ENCODE measurements at places on chromosomes 13 and 19.

GRCh38 chr13:98489446-98490194 is 87.3 kb downstream of the STK24 start:
- no peak for DNase-seq

DNA sequence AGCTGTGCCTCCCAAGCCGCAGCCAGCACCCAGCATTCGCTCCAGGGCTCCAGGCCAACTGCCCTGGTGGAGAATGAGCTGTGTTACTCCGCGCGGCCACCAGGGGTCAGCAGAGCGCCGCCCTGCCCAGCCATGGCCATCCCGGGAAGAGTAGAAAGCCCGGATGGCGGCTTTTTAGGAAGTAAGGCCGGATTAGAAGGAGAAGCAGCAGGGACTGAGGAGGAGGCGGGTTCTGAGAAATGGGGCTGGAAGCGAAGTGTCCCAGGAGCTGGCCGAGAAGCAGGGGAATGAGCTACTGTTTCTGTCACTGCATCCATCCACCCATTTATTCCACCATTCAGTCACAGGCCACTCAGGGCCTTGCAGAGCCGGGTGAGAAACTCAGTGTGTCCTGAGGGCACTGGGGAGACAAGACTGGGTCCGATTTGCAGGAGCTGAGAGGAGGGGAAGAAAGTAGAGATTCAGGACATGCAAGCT is 6.6 kb upstream of the NPAS1 start:
- no peak for DNase-seq

DNA sequence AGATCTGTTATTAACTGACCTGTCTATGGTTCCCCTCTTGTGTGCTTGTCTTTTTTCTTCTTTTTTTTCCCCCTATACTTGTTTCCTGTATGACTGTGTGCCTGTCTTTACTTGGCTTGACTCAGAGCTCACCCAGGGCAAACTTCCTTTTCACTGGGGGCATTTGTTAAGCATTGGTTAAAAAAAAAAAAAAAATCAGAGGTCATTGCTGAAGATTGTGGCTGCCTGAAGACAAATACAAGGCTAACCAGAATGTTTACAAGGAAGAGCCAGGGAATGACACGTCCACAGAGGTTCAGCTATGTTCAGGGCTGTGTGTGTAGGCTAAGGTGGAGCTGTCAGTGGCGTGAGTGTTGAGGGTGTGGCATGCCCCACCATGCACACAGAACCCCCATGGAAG is 47.1 kb downstream of the LNX2 start:
- DNase-seq, result no peak

DNA sequence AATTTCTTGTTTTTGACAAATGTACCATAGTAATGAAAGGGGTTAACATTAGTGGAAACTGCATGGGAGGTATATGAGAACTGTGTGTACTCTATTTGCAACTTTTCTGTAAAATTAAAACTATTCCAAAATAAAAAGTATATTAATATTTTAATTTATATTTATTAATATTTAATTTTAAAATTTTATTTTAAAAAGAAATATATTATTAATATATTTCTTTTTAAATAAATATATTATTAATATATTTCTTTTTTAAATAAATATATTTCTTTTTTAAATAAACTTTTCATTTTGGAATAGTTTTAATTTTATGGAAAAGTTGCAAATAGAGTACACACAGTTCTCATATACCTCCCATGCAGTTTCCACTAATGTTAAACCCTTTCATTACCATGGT is 101.1 kb upstream of the SLC7A1 start:
- no peak for DNase-seq

- no peak for DNase-seq
Observed at GRCh38 chr13:73492811-73493210, 434.0 kb downstream of the KLF5 start.

GRCh38 chr19:11236324-11237301 is 2.8 kb upstream of the ANGPTL8 start:
- no peak for DNase-seq

DNA sequence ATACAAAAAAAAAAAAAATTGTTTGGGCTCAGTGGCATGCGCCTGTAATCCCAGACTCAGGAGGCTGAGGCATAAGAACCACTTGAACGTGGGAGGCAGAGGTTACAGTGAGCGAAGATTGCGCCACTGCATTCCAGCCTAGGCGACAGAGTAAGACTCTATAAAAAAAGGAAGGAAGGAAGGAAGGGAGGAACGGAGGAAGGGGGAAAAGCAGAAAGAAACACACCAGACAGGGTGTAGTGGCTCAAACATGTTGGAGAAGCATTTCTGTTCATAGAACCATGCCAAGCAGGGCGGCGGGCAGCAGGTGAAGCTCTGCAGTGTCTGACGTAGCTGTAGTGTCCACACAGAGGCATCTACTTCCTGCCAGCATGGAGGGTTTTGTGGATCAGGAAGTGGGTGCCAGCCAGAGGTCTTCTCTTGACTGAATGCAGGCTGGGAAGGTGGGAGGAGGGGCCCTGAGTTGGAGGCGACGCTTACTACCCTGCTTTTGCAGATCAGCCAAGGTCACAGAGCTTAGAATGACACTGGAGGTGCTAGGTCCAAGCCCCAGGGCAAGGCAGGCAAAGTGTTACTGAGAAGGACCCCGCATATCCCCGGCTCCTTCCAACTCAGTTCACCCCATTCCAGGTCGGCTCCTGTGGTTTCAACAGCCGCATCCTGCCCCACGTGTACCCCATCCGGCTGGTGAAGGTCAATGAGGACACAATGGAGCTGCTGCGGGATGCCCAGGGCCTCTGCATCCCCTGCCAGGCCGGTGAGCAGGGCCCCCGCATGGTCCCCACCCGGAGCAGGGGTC is 11.6 kb upstream of the PGLS start:
- DNase-seq, result no peak

GRCh38 chr19:5341981-5342380 is 1.4 kb upstream of the PTPRS start:
- no peak for DNase-seq

GRCh38 chr19:31289381-31289880 is 59.8 kb downstream of the TSHZ3 start:
- no peak for DNase-seq

DNA sequence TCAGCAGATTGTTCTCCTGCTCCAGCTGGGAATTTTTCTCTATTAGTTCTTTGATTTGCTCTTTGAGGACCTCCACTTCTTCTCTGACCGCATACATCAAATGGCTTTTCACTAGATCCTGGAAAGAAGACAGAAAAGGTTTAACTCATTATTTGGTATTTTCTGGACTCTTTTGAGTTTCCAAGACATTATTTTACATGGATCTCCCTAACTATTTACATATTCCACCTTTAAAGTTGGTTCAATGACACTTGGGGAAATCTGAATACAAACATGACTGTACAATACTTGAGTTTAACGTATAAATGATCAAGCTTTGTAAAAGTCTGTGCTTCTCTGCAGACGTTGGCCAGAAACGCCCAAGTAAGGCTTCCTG is 61.1 kb downstream of the SERP2 start:
- DNase-seq, result no peak

DNA sequence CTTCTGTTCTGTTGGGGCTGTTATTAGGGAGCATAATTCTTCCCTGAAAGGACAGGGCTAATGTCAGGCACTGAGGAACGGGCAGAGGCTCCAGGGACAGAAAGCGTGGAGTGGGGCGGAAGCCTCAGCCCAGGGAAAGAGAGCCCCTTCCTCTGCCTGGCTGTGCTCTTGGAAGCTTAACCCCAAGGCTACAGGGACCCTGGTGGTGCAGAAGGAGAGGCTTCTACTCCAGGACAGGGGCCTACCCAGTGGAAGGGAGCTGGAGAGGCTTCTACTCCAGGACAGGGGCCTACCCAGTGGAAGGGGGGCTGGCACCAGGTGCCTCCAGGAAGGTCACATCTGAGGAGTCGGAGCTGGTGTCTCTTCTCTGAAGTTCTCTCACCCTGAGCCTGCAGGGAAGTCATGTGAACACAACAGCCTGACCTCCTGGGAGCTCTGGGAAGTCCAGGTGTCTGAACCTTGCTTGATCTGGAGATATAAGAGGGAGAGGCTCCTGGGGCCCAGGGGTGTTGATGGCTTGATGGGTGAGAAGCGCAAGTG is 159.5 kb upstream of the SOX1 start:
- no peak for DNase-seq

DNA sequence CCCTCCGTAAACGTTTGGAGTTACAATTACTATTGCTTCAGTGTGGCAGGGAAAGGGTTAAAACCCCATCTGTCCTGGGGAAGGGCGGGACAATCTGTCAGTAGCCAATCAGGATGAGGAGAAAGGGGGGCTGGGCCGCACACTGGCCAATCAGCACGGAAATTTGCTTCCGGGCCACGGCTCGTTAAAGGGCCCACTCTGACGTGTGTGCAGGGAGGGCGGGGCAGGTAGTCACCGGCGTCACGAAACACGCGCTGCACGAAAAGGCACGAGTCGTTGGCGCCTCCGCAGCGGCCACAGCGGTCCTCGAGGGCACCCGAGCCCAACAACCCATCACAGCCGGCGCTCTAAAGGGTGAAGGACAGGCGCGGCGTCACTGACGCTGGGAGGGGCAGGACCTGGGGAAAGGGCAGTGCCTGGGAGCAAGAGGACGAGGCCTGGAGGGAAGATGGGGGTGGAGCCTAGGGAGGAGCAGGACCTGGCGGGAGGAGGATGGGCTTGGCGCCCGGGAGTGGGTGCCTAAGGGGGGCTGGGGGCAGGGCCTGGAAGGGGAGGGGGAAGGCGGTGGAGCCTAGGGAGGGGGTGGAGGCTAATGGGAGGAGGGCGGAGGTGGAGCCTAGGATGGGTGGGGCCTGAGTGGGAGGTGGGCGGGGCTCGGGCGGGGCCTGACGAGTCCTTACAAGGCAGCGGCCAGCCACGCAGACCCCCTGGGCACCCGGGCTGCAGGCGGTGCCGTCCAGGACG is 4.9 kb downstream of the ADAMTSL5 start:
- DNase-seq, result peak; percentile 58

Data from Panc1 (cell line).